K562 (cell line): ENCODE measurements at places on chromosomes 16 and 17. TPM values are rescaled to one million over a fixed set of nuclear protein-coding genes. Genes with fewer than 3 reads are reported as not detected.
A peak's percentile ranks its signal among the peaks of the same experiment; 100 is the strongest.

- no peaks in the 10 kb centered on the region for H3K36me3 ChIP-seq
- peaks cover 7% of the 10 kb centered on the region; the same call in 1 of the 2 replicates for H3K4me1 ChIP-seq
- peak; percentile 52 for DNase-seq
- peaks cover 35% of the 10 kb centered on the region for H3K27me3 ChIP-seq
Observed at GRCh38 chr17:62807812-62808575, at the start of gene MARCHF10. MARCHF10 (minus strand) TSS chr17:62808314; CDS start chr17:62801735, 6,579 bp downstream.

GRCh38 chr17:80025796-80026195 is 9.9 kb downstream of the TBC1D16 start:
- peaks cover 32% of the 10 kb centered on the region for H3K27me3 ChIP-seq
- H3K4me1 ChIP-seq = peaks cover 17% of the 10 kb centered on the region
- H3K27ac ChIP-seq = no peak overlapping the region
- H3K4me3 ChIP-seq = no peak overlapping the region

DNA sequence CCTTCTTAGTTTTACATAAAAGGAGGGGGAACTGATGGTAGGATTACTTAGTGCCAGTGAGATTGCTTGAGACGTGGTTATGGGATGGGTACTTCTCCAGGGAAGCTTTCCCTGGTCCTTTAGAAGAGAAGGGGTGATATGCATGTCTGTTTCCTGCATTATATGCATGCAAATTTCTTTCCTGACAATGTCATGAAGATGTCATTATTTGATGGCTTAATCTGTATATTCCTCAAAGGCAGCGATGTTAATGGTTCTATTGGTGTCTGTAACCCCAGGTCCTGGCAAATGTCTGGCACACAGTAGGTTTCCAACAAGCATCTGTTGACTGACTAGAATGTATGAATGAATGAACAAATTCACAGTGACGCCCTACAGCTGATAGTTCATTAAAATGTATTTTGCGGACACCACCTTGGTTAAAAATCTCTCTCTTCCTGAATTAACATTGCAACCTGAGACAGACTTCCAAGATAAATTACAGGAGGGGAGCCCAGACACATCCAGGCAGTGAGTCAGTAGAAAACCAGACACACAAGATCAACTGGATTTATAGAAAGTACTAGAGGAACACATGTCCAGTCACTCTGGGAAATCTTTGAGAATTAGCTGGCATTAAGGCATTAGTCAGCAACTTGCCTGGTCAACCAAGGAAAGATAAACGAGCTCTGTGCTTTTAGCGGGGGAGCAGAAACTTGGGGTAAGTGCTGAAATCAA is 293.4 kb downstream of the XYLT1 start:
- H3K27ac ChIP-seq = no peak overlapping the region
- H3K4me1 ChIP-seq = no peaks in the 10 kb centered on the region
- DNase-seq = no peak
- H3K4me3 ChIP-seq = no peak overlapping the region
- peaks cover 21% of the 10 kb centered on the region for H3K27me3 ChIP-seq

DNA sequence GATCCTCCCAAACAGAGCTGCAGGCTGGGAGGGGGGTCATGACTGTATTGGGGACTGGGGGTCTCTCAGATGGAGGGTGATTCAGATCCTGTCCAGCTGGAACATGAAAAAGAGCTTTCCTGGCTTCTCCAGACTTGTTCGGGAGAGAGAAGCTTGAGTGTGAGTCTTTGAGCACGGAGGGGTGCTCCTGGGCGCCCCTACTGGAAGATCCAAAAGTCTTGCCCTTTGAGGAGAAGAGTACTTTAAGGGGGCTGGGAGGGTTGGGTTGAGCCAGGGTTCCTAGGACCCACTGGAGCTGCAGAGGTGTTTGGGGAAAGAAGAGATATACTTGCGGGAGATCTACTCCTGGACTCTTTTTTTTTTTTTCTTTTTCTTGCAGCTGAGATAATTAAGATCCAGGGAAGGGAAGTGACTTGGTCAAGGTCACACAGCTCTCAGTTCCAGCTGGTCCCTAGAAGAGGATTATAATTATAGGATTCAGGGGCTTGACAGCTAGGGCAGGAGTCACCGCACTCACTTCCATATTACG is 8.4 kb downstream of the RARA start:
- no peaks in the 10 kb centered on the region for H3K27me3 ChIP-seq
- no peaks in the 10 kb centered on the region for H3K36me3 ChIP-seq
- peaks cover 75% of the 10 kb centered on the region for H3K4me1 ChIP-seq
- peak overlapping the region; percentile 77 for H3K27ac ChIP-seq

DNA sequence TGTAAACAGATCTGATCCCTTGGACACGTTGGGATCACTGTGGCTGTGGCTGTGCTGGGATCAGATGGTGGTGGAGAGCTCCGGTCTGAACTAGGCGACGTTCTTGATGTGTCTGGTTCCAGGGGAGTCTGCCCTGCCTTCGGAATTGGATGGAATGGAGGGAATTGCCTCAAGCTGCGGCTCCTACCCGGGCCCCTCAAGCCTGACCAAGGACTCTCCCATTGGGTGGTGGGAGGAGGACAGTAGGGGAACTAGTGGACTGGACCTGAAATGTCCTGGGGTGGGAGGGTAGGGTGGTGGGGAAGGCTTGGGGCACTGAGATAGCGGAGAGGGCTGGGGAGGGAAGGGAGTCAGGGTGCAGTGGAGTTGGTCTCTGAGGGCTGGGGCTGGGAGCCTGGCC is 3.2 kb upstream of the UBALD1 start:
- H3K27me3 ChIP-seq = no peaks in the 10 kb centered on the region
- H3K27ac ChIP-seq = peak overlapping the region; percentile 99
- peaks cover 28% of the 10 kb centered on the region for H3K4me1 ChIP-seq
- peaks cover 5% of the 10 kb centered on the region; the same call in 1 of the 3 replicates for H3K36me3 ChIP-seq
- no peak for DNase-seq
- no peak overlapping the region for H3K4me3 ChIP-seq

DNA sequence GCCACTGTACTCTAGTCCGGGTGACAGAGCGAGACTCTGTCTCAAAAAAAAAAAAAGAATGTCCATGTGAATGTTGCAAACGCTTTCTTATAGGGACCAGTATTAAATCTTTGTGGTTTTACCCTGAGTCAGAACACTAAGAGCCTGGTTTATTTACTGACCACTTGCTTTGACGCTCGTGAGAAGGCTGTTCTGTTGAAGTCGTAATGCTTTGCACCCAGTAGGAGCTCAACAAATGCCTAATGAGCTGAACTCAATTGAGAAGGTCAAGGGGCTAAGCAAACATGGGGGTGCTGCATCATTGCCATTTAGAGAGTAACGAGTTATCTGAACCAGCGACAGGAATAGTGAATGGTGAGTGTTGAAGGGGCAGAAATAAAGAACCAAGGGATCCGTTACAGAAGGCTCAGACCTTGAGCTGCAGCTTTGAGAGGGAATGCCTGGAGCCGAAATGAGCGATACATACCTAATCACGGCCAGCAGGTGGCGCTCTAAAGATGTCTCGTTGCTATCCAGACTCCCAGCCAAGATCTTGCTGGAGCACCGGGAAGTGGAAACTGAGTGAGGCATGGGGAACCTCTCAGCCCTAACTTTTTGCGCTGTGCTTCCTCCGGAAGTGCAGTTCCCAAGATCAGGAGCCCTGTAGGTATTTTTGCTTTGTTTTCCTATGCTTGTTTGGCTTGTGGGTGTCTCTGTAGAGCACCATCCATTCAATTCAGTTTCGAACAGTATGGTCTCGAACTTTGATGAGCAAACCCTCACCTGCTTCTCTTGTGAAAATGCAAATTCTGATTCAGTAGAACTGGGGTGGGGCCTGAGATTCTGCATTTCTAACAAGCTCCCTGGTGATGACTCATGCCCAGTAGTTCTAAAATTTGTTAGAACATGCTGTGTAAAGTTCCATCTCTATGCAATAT is 12.6 kb upstream of the RNF222 start:
- no peaks in the 10 kb centered on the region for H3K36me3 ChIP-seq
- no peaks in the 10 kb centered on the region for H3K27me3 ChIP-seq
- no peak overlapping the region for H3K4me3 ChIP-seq
- peak; percentile 59 for DNase-seq
- no peak overlapping the region; the same call in 2 of the 3 replicates for H3K27ac ChIP-seq

GRCh38 chr17:18093616-18094408 is 6.1 kb downstream of the DRG2 start:
- no peak overlapping the region for H3K4me3 ChIP-seq
- peaks cover 67% of the 10 kb centered on the region; the same call in 2 of the 3 replicates for H3K36me3 ChIP-seq
- H3K4me1 ChIP-seq = peaks cover 1% of the 10 kb centered on the region; the same call in 2 of the 3 replicates

GRCh38 chr17:80790021-80790765 is 201.4 kb upstream of the CHMP6 start:
- H3K36me3 ChIP-seq = peaks cover 14% of the 10 kb centered on the region; the same call in 2 of the 3 replicates
- H3K4me1 ChIP-seq = peaks cover 24% of the 10 kb centered on the region

Gene TERB1
- not detected in 2 replicates for polyA plus RNA-seq

DNA sequence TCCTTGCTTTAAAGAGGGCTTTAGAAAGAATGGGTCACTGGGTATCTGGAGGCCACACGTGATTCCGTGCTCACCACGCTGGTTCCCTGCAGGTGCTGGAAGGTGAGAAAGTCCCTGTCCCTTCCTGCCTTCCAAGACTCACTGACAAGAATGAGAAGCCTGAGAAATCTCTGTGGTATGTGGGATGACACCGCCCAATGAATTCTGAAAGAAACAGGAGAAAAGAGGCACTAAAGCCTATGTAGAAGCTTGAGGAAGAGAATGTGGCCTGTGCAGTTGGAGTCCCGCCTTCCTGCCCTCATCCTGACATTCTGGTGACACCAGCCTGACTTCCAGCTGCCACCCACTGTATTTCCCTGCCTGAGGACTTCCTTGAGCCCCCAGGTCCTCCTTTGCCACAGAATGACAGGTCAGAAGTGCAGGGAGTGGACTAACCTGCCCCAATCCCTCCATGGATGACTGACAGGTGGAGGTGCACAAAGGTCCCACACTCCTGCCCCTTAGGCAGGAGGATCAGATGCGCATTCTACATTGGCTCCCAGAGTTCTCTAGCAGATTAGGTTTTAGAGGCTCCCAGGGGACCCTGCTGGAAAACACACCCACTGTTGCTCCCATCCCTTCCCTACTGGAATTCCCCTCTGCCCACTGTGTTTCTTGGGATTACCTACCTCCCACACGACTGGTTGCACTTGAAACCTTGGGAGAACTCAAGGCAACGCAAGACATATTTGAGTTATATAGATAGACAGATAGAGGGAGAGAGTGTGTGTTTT is 38.6 kb upstream of the TENT4B start:
- no peaks in the 10 kb centered on the region for H3K4me1 ChIP-seq
- no peak overlapping the region for H3K27ac ChIP-seq
- no peak for DNase-seq
- H3K36me3 ChIP-seq = no peaks in the 10 kb centered on the region

GRCh38 chr16:79047337-79047736 is 553.2 kb downstream of the MAF start:
- no peak overlapping the region for H3K4me3 ChIP-seq
- H3K4me1 ChIP-seq = no peaks in the 10 kb centered on the region
- DNase-seq = peak; percentile 28
- H3K27ac ChIP-seq = no peak overlapping the region

Gene CES3
- 1.3 and 3.1 TPM in 2 replicates for polyA plus RNA-seq

- H3K27me3 ChIP-seq = no peaks in the 10 kb centered on the region
- no peak overlapping the region for H3K4me3 ChIP-seq
- DNase-seq = no peak
- H3K27ac ChIP-seq = no peak overlapping the region
- H3K36me3 ChIP-seq = peaks cover 67% of the 10 kb centered on the region; the same call in 2 of the 3 replicates
Observed at GRCh38 chr16:67942510-67943255, 1.2 kb downstream of the LCAT start.
